EH (cell line): ENCODE measurements at places on chromosomes 7 and 10.

DNA sequence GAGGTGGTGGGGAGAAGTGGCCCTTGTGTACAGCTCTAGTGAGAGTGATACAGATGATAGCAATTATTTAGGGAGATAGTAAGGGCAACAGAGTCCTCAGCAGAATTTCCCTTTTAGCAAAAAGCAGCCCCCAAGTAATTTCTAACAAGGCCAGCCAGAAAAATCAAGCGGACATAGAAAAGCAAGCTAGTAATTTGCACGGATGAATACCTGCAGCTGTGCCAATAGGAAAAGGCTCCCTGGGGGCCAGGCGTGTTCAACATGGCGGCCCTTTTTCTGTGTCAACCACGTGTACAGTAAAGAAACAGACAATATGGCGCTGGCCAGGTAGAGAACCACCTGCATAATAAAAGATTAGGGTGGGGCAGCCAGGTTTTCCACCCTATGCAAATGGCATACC lies 7.4 kb downstream of the MCM10 start:
- no peak for DNase-seq

GRCh38 chr10:11678074-11678793 lies 63.9 kb upstream of the ECHDC3 start:
- DNase-seq, result peak; percentile 4

- DNase-seq, result no peak
Measured at GRCh38 chr7:2666588-2667250, 21.3 kb upstream of the AMZ1 start.

DNA sequence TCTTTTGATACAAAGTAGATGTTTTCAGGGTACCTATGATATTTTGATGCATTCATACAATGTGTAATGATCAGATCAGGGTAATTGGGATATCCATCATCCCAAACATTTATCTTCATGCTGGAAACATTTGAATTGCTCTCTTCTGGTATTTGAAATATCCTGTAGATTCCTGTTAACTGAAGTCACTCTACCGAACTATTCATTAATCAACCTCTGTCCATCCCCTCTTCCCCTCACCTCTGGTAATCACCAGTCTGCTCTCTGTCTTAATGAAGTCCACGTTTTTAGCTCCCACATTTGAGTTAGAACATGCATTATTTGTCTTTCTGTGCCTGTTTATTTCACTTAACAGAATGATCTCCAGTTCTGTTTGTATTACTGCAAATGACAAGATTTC lies 11.3 kb downstream of the MTG1 start:
- peak; percentile 64 for DNase-seq

DNA sequence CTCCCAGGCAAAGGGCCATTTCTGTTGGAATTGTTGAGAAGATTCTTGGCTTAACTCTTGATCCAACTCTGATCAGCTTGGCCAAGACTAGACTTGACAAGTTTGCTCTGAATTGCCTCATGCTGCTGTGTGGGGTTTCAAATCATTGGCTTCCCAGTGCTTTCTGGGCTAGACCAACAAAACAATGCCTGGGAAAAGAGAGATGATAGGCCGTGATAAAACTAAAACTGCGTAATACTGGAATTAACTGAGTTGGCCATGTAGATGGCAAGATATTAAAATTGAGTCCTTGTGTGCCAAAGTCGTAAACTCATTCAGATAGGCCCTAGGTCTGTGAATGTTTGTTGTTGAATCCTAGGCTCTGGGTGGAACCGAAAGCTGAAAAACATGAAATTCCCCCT lies 222.6 kb downstream of the MGMT start:
- no peak for DNase-seq

- no peak for DNase-seq
Measured at GRCh38 chr10:83142074-83142563, 997.2 kb upstream of the GHITM start.

- DNase-seq, result no peak
Measured at GRCh38 chr10:109191341-109191740, 732.0 kb downstream of the XPNPEP1 start.

GRCh38 chr10:33315891-33316290 lies 18.6 kb downstream of the NRP1 start:
- no peak for DNase-seq
